ENCODE measurements at places on chromosomes 5 and 9. TPM values are rescaled to one million over a fixed set of nuclear protein-coding genes. Genes with fewer than 3 reads are reported as not detected.
A peak's percentile ranks its signal among the peaks of the same experiment; 100 is the strongest.

DNA sequence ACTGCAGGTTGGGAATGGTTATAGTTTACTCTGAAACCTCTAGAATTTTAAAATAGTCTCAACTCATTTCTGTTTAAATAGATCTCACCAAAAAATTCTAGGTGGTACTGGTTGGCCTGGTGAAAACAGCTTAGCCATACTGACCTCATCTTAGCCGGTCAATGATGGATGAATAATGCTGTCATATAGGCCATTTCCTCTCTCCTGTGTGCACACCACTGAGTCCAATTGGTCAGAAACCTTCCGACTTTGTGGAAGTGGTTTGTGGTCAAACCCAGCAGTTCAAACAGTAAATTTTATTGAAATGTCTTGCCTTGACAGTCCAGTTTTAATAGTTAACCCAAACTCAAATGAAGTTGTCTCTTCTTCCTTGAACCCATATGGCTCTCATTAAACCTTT lies 98.6 kb downstream of the GIN1 start:
- no peak for DNase-seq

DNA sequence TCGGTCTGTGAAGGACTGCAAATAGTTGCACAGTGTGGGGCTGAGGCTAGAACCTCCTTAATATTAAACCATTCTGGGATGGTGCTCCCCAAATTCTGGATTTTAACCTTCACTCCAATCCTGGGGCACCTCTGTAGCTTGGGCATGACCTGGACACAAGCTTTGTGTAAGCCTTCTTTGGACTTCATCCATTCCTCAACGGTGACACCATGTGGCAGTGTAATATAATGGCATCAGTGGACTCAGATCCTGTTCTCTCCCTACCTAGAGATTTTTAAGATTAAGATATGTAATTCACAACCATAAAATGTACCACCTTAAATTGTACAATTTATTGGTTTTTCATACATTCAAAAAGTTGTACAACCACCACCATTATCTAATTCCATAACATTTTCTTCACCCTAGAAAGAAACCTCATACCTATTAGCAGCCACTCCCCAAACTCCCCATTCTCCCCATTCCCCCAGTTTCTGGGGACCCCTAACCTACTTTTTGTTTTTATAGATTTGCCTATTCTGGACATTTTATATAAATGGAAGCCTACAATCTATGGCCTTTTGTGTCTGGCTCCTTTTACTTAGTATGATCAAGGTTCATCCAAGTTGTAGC lies 4.8 kb upstream of the PLGRKT start:
- DNase-seq: peak; percentile 46

GRCh38 chr9:18111146-18111545 lies 362.8 kb upstream of the ADAMTSL1 start:
- DNase-seq: no peak

DNA sequence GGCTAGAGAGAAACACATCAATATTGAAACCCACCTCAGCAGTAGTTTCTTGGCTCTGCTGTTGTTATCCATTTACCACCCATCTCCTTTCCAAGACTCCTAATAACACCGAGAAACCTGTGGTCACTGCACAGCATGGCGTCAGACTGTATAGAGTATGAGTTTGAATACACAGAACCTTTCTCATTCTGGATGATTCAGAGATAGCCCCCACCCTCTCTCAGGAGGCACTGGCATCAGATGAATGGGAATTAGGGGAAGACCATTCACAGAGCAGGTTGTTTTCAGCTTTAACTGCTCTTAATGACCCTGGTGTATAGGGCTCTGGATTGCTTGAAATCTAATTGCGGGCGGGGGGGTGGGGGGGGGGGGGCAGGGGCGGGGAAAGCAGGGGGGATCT lies 86.7 kb downstream of the GPR21 start:
- no peak for DNase-seq

- no peak for DNase-seq
These were observed 155.1 kb downstream of the AGTPBP1 start for GRCh38 chr9:85586684-85587083.

- no peak for DNase-seq
These were observed 30.4 kb downstream of the JADE2 start for GRCh38 chr5:134555890-134556311.

- no peak for DNase-seq
These were observed 16.2 kb downstream of the PCDH12 start for GRCh38 chr5:141941779-141942178.

GRCh38 chr5:150034662-150035061 lies 34.1 kb downstream of the HMGXB3 start:
- DNase-seq: no peak

- DNase-seq: no peak
These were observed 2.3 kb downstream of the TPRN start for GRCh38 chr9:137198051-137198901.

GRCh38 chr5:16417398-16418074 lies 48.1 kb downstream of the ZNF622 start:
- DNase-seq: no peak

DNA sequence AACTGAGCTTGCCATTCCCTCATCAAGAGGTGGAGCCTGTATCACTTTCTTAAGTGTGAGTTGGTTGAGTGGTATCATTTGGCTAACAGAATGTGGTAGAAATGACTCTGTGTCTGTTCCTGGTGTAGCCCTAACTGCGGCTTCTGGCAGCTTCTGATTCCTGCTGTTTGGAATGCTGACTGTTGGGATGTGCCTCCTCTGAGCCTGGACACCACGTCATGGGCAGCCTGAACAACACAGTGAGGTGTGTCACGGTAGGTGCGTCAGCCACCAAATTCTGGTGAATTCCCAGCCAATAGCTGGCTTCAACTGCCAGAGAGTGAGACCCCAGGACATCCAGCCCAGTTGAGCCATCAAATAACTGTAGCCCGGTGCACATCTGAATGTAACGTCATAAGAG lies 6.1 kb upstream of the C9orf152 start:
- DNase-seq: peak; percentile 64

- DNase-seq: no peak
These were observed 25.9 kb upstream of the CACNA1B start for GRCh38 chr9:137851516-137852267.

- no peak for DNase-seq
These were observed 559 bp downstream of the ROR2 start for GRCh38 chr9:91949392-91949945.

Gene ASS1
- polyA plus RNA-seq: 40.9 TPM

Gene ITK
- not detected for polyA plus RNA-seq

Gene PDLIM4
- 190 TPM for polyA plus RNA-seq

Data from foreskin keratinocyte (primary cell).